Stimulated activated CD8-positive, alpha-beta memory T cell treated with anti-CD3 and anti-CD28 coated beads, Interleukin-15, amount 100 ng/mL, for 24 hours (primary cell): ENCODE measurements at places on chromosomes 2 and 18.

GRCh38 chr2:120104772-120105171 lies 91.9 kb downstream of the EPB41L5 start:
- DNase-seq, result no peak

GRCh38 chr2:146873646-146874259 lies 971.1 kb upstream of the ACVR2A start:
- DNase-seq, result no peak

DNA sequence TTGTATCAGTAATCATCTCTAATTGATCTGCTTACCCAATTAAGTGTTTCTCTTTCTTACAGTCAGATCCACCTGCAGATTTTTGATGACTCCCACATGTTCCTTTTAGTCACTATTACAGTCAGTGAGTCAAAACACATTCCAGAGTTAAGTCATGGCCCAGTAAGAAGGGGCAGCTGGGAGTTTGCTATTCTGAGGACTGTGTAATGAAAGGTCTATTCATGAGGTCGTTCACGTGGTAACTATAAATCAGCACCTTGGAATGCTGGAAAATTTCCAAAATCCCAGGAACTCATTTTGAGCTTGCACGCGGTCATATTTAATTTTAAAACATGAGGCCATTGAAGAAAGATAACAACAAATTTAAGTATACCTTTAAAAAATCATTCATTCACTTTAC lies 252.5 kb downstream of the XIRP2 start:
- no peak for DNase-seq

DNA sequence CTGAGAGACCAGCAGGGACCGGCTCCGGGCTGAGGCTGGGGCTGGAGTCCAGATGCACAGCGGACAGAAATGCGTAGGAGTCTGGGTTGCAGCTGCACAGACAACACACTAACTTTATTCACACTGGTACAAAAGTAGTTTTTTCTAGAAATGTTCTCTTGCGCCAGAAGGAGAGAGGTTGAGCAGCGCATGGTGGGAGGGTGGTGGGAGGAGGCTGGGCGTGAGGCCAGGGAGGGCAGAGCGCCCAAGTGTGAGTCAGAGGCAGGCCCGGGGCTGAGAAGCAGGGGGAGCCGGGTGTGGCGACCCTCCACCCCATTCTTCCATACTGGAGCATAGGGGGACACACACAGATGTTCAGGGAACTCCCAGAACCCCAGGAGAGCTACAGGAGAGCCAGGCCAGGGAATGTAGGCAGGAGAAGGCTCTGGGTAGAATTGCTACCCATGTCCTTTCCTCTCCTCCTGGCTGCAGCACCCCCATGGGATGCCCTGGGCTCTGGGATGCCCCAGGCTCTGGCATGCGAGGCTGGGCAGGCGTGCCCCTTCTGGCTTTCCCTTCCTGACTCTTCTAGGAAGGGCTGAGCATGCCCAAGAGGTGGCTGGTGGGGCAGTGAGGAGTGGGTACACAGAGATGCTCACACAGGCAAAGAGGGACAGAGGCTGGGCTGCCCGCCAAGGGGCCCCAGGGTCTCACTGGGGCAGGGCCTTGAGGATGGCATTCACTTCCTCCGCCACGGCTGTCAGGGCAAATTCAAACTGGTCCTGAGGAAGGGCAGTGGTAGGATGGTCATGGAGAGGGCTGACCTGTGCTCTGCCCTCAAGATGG lies 10.6 kb downstream of the DNAJB2 start:
- DNase-seq, result no peak

DNA sequence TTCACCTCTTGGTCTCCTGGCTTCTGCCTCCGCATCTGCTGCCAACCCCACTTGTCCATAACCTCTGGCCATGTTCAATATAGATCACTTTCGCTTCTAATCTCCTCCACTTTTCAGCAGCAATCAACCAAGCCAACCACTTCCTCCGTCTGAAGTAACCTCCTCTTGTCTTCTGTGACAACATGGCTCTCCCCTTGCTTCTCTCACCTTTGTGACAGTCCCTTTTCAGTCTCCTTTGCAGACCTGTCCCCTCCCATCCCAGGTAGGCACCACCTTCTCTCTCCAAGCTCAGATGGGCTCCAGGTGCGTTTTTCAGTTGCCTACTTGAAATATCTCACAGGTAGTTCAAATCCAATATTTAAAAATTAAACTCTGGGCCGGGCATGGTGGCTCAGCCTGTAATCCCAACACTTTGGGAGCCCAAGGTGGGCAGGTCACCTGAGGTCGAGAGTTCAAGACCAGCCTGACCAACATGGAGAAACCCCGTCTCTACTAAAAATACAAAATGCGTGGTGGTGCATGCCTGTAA lies 4.7 kb upstream of the PSD4 start:
- DNase-seq, result no peak

DNA sequence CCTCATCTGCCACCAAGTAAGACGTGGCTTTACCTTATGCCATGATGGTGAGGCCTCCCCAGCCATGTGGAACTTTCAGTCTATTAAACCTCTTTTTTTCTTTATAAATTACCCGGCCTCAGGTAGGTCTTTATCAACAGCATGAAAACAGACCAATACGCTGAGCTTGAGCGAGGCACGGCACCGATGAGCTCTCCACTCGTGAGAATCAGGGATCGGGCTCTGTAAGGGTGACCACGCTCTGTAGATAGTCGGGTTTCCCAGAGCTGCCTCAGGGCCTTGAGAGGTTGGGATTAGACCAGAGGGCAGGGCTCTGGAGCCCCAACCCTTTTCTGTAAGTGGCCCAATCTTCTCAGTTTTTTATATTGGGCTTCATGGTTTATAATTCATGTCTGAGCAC lies 360.3 kb upstream of the MYT1L start:
- no peak for DNase-seq

DNA sequence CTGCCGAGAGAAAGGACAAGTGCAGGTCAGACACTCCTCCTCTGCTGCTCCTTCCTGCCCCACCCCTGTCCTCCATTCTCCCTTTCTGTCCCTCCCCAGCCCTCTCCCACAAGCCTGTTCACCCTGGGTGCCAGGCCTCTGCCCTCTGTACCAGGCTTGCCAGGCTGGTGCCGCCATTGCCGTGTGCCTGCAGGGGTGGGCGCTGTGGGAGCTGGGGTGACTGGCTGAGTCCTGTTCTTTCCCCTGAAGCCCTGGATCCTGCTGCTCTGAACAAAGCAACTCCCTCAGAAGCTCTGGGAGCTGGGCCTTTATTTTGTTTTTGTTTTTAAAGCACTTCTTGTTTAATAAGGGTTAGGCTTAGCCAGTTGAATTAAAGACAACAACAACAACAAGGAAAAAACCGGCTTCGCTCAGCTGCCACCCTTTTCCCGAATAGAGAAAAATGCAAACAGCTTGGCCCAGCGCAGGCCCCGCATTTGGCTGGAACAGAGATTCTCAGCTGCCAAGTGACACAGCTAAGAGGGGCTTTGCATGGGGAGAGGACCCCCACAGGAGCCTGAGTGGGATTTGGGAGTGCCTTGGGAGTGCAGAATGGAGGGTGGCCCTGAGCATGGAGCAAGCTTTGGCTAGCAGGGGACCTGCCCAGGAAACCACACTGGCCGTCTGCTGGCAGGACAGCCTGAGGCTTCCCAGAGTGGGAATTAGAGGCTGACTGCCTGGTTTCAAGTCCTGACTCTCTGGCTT lies 9.1 kb downstream of the PCARE start:
- no peak for DNase-seq

DNA sequence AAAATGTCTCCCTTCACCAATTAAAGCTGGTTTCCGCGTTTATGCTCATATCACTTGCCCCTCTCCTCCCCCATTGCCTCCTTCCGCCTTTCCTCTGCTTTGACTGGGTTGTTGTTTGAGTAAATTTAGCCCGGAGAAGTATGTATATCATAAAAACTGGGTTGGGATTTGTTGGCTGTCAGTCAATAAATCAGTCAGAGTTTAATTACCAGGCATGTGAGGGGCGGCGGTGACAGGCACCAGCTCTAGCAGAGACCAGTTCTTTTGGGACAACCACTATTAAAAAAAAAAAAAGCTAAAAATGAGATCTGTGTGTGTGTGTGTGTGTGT lies 382.4 kb upstream of the SMIM21 start:
- DNase-seq, result no peak

GRCh38 chr2:61924895-61925663 lies 19.6 kb downstream of the COMMD1 start:
- no peak for DNase-seq

- DNase-seq, result no peak
Measured at GRCh38 chr18:79937103-79937860, 14.2 kb downstream of the SLC66A2 start.
